ENCODE measurements at places on chromosomes 7 and 10. TPM values are rescaled to one million over a fixed set of nuclear protein-coding genes. Genes with fewer than 3 reads are reported as not detected.

DNA sequence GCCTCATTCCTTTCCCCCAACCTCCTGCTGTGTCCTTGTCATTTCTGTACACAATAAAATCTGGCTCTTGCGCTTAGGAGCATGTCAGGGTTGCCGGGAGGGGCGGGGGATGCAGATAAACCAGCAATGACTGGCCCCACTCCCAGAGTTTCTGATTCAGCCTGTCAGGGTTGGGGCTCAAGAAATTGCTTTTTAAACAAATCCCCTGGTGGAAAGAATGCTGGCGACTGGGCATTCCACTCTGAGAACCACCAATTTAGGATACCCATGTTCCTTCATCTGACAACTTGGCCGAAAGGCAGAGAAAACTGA lies 376.4 kb downstream of the TCERG1L start:
- peak; percentile 29 for DNase-seq

- peak; percentile 48 for DNase-seq
Measured at GRCh38 chr10:93488956-93489528, 6.9 kb upstream of the MYOF start.

DNA sequence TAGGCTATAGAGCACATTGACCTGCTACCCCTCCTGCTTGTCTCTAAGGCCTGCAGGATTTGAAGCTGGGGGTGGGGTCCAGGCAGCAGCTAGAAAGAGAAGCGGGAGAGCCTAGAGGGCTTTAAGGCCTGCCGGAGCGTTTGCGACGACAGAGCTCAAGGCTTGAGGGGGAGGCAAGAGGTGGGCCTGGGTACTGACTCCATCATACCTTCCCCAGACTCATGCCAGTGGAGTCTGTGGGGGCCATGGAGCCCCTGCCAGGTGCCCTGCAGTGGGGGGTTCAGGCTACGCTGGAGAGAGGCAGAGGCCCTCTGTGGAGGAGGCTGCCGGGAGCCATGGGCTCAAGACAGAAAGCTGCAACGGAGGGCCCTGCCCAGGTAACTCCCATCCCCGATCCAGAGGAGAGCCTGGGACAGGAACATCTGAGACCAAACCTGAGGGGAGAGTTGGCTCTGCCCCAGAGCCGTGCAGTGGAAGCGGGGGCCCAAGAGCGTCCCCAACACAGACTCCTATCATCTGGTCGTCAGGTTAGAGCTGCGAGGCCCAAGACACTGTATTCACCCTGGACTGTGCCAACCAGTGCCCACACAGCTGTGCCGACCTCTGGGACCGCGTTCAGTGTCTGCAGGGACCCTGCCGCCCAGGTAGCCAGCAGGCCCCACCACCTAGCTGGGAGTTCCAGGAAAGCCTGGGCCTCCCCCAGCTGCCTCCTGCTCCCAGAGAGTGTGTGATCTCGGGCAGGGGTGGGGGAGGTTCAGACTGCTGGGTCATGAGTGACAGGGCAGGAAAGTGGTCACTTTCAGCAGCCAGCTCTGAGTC lies 13.2 kb upstream of the ZNF862 start:
- DNase-seq = no peak

GRCh38 chr10:35700487-35700882 lies 58.4 kb upstream of the FZD8 start:
- no peak for DNase-seq

GRCh38 chr10:69406302-69406811 lies 10.4 kb downstream of the TACR2 start:
- no peak for DNase-seq

Gene LAMB1
- 157 TPM for total RNA-seq

- peak; percentile 64 for DNase-seq
Measured at GRCh38 chr10:62083412-62084267, 182.1 kb downstream of the ARID5B start.

DNA sequence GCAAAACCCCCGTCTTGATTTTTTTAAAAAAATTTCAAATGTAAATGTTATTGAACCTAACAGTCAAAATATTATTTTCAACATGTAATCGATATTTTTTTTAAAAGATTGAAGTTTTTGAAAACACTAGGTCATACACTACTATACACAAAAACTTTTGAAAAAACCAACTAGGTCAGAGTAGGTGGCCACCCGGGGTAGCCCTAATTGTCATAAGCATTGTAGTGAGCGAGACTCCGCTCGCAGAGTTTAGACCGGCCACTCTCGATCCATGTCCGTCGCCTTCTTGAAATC lies 417 bp downstream of the RFC2 start:
- no peak for DNase-seq

DNA sequence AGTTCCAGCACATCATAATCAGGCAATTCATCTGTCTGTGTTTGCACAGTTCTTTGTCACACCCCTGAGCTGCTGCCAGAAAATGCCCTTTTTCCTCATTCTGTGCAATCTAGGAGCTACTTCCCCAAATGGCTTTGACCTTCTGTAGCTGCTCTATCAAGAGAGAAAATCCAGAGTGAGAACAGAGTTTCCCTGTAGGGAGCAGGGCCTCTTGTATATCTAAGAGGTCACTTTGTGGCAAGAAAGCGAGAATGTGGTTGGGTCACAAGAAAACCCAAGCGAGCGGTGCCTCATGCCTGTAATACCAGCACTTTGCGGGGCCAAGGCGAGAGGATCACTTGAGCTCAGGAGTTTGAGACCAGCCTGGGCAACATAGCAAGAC lies 24.3 kb downstream of the SLC29A3 start:
- no peak for DNase-seq

DNA sequence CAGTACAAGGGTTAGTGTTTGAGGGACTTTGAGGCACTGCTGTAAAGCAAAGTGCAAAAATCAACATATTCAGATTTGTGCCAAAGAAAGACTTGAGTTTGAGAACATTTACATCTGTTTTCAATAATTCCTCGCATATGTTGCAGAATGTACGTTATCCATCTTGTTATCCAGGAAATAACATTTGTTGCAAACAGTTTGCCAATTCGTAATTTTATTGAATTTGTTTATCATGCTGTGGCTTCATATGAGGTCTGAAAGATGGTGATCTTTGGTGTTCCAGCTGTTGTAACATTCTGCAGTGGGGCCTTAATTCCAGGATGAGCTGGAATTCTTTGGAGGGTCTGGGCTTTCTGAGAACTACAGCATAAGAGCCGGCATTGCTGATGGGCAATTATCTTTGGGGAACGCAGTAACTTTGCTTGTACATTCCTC lies 396.2 kb downstream of the LRMDA start:
- no peak for DNase-seq

GRCh38 chr10:8041992-8042720 lies 12.3 kb upstream of the GATA3 start:
- no peak for DNase-seq

GRCh38 chr7:135075716-135076115 lies 72.2 kb upstream of the TMEM140 start:
- no peak for DNase-seq

- DNase-seq = no peak
Measured at GRCh38 chr10:77939561-77940001, 13.0 kb upstream of the DLG5 start.

Gene CPN1
- not detected for total RNA-seq

DNA sequence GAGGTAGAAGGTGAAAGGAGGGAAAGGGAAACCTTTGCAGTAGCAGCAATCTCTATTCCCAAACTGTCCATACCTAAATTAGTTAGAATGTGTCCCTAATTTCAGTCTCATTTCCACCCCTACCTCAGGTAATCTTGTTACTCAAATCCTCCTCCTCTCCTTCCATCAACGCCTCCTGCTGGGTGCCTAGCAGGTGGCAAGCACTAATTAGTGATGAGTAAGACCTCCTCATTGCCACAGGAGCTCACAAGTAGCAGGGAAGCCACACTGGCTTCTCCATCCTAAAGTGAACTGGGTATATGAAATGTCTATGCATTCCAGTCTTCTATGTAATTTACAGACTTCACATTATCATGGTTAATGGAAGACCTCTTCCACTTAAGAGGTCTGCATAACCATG lies 25.7 kb upstream of the FAM133B start:
- no peak for DNase-seq

GRCh38 chr10:52965938-52966401 lies 193.4 kb upstream of the MBL2 start:
- DNase-seq = no peak

Gene CCZ1B
- 100 TPM for total RNA-seq

- peak; percentile 46 for DNase-seq
Measured at GRCh38 chr7:116859323-116859722, 3.1 kb upstream of the CAPZA2 start.

Gene TRIM73
- total RNA-seq = 0.71 TPM

Gene ACSL5
- total RNA-seq = 18.3 TPM

DNA sequence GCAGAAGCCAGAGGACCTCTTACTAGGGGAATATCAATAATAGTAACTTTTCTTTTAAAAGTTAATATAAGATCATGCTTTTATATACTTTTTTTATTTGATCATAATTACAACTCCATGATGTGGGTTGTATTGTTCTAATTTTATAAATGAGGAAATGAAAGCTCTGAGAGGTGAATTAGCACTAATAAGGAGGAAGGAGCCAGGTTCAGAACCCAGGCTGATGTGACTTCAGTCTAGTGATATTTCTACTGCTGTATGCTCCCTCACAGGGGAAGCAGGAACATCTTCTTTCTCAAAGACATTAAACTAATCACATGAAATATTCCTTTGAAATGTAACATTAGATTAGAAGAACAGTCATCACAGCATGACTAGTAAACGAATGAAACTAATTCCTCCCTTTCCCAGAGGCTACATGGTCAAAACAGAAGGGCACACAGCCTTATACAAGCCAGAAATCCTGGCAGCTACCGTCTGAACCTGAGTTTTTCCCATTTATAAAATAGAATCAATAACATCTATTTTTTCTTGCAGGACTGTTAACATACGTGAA lies 81.4 kb upstream of the GJD4 start:
- no peak for DNase-seq

GRCh38 chr10:91006752-91007346 lies 86.0 kb upstream of the ANKRD1 start:
- no peak for DNase-seq

- no peak for DNase-seq
Measured at GRCh38 chr7:30787486-30787885, 16.3 kb downstream of the MINDY4 start.

DNA sequence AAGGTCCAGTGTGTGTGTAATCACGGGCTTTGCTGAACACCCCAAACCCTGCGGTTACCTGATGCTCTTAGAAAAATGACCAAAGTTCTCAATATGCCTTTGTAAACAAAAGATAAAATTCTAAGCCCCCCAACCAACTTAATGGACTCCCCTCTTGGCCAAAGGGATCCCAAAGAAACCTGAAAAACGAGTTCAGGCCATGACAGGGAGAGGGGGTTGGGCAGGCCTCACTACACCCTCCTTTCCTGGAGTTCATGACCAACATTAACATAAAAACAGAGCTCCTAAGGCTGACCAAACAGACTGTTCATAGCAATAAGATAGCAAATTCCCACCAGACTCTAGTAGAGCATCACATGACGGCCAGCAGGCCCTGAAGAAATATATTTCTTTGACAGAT lies 3.0 kb upstream of the VIPR2 start:
- no peak for DNase-seq

Gene ACTR3C
- 0.06 TPM for total RNA-seq

Gene RTKN2
- 8.5 TPM for total RNA-seq

GRCh38 chr10:121070275-121071070 lies 219.3 kb downstream of the WDR11 start:
- no peak for DNase-seq

DNA sequence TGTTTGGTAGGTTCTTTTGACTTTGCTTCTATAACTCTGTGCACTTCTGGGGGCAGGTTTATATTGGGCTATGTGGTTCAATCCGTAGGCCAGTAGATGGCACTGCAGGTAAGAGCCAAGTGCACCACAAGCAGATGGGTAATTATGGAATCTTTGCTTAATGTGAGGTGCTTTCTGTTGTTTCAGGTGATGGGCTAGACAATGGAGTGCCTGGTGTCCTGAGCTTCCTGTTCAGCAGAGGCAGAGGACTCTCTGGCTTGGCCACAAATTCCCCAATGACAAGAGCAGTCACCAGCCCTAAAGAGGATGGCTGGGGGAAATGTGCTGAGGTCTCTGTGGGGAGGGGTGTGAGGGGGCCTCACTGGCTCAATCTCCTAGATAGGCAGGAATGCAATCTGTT lies 455.0 kb downstream of the CCSER2 start:
- DNase-seq = no peak

Gene GIMAP7
- total RNA-seq = not detected

DNA sequence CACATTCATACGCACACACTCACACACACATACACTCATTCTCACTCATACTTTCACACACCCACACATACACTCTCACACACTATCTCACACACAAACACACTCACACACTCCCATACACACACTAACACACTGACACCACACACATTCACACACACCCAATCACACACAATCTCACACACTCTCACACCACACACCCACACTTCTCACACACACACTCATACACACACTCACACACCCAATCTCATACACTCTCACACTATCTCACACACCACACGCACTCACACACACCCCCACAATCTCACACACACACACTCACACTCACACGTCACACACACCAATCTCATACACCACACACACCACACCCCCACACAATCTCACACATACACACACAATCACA lies 71.0 kb downstream of the GLRX3 start:
- no peak for DNase-seq

DNA sequence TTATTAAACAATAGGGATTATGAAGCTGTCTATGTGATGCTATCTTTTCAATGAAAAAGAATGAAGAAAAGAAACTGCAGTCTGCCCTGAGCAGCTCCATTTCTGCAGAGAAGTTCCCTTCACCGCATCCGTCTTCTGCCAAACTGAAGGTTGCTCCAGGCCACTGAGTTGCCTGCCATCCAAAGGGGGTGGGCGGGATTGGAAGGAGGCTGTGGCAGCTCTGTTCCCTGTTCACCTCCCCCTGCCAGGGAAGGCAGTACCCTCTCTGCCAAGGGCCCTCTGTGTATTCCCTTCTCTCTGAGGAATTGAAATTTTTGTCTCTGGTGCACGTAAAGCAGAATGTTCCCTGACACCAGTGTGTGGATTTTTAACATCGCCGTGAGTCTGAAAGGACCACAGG lies 243.1 kb upstream of the GHITM start:
- no peak for DNase-seq

Gene SYT15B
- total RNA-seq = 0.09 TPM

Gene RELN
- total RNA-seq = 2.4 TPM

Gene POLR3A
- total RNA-seq = 15.0 TPM

All from Daoy (cell line).